MG63 (cell line): ENCODE measurements at places on chromosomes 12 and 14. TPM values are rescaled to one million over a fixed set of nuclear protein-coding genes. Genes with fewer than 3 reads are reported as not detected.

The TSHR gene
- total RNA-seq: 0.20 TPM in 1 of 2 replicates, not detected in the other

The SUDS3 gene
- 20.5 and 46.8 TPM in 2 replicates for total RNA-seq

DNA sequence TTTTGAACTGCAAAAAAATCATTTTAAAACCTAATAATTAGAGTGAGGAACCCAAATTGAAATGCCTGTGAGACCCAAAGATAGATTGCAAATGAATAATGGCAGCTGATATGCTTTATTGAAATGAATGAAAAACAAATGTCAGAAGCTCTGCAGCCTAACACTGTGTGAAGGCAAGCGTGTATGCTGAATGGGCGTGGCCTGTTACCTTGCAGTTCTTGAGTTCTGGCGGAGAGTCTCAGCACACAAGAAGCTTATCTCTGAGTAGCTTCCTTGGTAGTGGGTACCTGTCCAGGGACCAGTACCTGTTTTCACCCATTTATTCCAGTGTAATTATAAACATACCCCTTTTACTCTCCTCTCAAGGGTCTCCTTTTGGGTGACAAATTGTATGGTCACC, 341.2 kb downstream of the NPAS3 start:
- no peak for DNase-seq

DNA sequence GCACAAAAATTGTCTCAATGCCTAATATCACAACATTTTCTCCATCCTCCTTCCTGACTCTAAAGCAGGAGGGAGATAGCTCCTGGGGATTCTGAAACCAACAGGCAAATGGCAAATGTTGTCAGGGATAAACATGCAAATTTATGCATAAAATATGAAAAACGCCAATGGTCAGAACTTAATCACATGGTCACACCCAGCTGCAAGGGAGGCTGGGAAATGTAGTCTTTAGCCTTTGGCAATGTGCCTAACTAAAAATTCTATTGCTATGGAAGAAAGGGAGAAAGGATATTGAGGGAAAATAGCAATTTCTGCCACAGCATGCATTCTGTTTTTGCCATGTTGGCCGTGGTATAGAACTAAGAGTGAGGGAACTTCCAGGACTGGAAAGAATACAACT, 11.7 kb upstream of the OASL start:
- DNase-seq: no peak
